ENCODE measurements at places on chromosomes 2 and 18.

- DNase-seq: no peak
Observed at GRCh38 chr2:239611222-239611795, 210.5 kb upstream of the HDAC4 start.

DNA sequence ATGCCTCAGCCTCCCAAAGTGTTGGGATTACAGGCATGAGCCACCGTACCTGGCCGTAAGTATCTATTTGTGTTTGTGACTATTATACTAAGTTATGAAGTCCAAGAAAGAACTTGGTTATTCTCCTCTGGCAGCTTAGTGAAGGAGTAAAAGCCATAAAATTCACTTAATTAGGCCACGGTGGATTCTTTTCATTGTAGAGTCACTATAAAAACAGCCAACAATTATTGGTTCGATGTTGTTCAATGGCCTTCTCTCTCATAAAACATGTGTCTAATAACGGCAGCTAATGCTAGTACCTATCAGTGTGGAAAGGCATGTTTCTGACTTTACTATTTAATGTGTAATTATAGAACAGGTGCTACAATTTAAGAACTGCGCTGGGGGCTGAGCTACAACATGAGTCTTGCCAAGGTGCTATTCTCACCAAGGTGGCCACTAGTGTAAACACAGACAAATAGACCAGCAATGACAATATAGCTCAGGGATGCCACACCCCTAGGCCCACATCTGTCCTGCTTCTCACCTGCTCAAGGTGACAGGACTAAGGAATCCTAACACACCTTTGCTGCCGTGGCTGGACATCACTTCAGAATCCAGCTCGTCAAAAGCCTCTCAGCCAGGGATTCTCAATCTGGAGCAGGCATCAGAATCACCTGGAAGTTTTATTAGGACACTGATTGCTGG is 17.2 kb downstream of the ATP8B1 start:
- DNase-seq: no peak

GRCh38 chr2:80050246-80050645 is 254.3 kb downstream of the LRRTM1 start:
- peak; percentile 23 for DNase-seq

DNA sequence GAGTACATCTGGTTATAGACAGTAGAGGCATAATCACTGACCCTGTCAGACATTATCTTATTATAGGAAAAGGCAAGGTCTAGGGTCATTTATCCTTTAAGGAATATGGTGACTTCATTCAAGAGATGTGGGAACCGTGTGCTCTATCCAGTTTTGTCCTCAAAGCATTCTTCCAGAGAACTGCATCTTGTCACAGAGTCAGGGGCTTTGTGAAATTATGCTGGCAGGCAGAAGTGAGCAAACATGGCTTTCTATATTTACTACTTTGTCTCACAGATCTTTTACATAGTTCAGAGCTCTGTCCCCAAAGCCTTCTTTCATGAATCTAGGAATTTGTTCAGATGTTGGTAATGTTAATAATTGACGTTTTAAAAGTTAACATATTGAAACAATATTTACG is 177.4 kb downstream of the ASXL3 start:
- no peak for DNase-seq

GRCh38 chr2:45020439-45020838 is 11.2 kb upstream of the SIX2 start:
- DNase-seq: no peak

- no peak for DNase-seq
Observed at GRCh38 chr18:51890762-51891161, 449.2 kb upstream of the DCC start.

DNA sequence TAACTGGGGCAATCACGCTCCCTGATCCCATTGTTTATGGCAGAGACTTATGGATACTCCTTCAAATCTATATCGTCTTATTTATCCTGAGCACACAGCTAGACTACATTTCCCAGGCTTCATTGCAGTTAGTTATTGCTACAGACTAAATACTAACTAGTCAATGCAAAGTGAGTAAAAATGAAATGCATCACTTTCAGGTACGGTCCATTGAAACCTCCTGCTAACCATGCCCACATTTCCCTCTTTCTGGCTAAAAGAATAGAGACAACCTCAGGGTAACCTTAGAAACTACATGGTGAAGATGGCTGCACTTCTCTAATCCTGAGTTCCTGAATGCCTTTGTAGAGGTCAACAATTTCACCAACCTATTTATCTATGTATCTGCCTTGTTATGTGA is 437.4 kb downstream of the EPHA4 start:
- DNase-seq: no peak

GRCh38 chr2:169073211-169073962 is 4.0 kb downstream of the DHRS9 start:
- no peak for DNase-seq

DNA sequence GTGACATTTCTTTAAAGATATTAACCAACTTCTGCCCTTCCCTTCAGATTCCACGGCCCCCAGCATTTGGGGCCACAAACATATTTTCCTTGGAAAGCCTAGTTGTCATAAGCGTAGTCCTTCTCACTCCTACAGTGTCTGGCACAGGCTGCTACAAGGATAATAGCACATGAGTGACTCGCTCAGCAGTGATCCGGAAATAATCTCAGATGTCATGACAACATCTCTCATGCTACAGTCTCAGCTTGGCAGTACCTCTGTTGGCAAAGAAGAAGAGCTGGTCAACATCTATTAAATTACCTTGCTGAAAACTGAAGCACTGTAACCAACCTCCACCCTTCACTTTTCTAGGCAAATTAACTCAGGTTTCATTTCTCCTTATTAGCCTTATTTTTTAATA is 351.7 kb downstream of the RAD51AP2 start:
- no peak for DNase-seq

DNA sequence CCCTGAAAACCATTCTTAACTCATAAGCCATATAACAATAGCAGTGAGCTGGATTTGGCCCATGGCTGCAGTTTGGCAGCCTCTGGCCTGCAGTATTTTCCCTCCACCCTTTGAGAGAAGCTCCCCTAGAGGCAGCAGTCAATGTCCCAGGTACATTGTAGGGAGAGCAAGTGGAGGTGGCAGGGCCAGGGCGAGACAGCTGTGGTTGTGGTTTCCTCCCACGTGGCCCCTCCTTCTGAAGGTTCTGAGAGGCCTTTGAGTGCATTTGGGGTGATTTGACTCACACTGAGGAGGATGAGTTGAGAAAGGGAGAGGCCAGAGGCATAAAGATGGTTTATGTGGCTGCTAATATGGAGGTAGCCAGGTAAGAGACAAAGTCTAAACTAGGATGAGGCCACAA is 45.5 kb upstream of the LDAH start:
- DNase-seq: no peak
